ENCODE measurements at places on chromosomes 1 and 21. TPM values are rescaled to one million over a fixed set of nuclear protein-coding genes. Genes with fewer than 3 reads are reported as not detected.

GRCh38 chr1:214446772-214447556, 104.4 kb downstream of the PTPN14 start:
- DNase-seq, result peak; percentile 69

GRCh38 chr1:84668185-84668584, 22.1 kb downstream of the SSX2IP start:
- no peak for DNase-seq

DNA sequence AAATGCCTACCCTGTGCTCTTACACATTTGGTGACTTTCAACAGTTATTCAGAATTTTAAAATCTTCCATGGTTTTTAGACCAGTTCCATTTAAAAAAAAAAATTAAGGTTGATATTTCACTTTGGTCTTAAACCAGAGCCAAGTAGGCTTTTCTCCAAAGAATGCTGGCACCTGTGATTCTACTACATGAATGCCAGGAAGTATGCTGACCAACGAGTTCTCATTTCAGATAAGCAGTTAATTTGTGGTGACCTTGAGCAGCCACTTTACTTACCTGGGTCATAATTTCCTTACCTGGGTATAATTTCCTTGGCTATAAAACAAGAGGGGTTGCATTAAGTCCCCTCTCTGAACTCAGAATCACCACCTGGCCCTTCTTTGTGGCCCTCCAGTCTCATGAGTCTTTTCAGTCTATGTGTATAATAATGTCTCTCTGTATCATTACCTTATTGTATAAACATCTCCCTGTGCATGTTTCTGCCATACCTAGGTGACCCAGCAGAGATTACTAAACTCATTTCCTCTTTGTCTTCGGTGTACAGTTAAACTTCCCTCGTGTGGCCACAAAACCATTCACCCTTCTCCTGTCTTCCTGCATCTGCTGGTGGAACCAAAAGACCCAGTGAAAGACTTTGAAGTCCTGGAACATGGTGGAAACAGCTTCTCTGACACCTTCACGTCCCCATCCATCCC, 139.1 kb upstream of the DPT start:
- no peak for DNase-seq

DNA sequence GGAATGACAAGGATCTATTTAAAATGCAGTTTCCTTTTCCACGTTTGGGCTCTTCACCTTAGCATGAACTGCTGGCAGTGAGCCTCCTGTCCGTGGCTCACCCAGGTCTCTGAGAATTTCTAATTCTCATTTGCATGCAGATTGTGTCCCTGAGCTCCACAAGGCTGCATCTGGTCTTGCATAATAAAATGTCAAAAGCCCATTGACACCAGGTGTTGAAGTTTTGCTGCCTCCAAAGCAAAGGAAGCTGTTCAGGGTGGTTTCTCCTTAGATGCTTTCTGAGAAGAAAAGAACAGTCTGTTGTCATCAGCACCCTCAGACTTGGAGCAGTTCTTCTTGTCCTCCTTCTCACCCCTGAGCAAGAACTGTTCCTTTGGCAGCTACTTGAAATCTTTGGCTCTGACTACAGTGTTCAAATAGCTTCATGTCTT, 433.1 kb upstream of the KAZN start:
- no peak for DNase-seq

GRCh38 chr1:203069030-203069747, 16.6 kb downstream of the MYOG start:
- DNase-seq, result no peak

- no peak for DNase-seq
Measured at GRCh38 chr1:230332575-230333066, 93.5 kb downstream of the PGBD5 start.

DNA sequence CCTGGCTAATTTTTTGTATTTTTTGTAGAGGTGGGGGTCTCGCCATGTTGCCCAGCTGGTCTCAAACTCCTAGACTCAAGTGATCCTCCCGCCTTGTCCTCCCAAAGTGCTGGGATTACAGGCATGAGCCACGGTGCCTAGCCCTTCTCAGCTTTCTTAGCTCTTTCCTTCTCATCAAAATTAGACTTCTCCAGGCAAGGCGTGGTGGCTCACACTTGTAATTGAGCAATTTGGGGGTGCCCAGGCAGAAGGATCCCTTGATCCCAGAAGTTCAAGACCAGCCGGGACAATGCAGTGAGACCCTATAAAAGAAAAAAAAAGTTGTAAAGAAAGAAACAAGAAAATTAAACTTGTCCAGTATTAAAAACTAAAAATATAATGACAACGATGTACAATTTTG, 112.6 kb upstream of the ERRFI1 start:
- DNase-seq, result no peak

GRCh38 chr1:174875306-174875705, 124.4 kb upstream of the CACYBP start:
- peak; percentile 41 for DNase-seq

DNA sequence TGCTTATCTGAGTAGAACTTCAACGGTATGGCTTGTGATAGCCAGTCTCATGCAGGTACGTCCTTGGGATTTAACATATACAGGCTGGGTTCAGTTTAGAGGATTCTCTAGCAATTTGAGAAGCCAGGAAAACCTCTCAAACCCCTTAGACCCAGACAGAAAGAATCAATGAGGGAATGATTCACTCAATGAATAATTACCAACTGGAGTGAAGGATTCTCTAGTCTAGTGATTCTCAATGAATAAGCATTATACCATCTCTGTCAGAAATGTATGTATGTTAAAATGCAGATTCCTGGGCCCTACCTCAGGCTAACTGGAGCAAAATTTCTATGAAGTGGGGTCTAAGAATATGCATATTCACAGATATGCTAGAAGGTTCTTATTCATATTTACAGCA, 54.5 kb upstream of the APP start:
- no peak for DNase-seq

- DNase-seq, result no peak
Measured at GRCh38 chr1:39637361-39637760, 2.1 kb downstream of the HEYL start.

DNA sequence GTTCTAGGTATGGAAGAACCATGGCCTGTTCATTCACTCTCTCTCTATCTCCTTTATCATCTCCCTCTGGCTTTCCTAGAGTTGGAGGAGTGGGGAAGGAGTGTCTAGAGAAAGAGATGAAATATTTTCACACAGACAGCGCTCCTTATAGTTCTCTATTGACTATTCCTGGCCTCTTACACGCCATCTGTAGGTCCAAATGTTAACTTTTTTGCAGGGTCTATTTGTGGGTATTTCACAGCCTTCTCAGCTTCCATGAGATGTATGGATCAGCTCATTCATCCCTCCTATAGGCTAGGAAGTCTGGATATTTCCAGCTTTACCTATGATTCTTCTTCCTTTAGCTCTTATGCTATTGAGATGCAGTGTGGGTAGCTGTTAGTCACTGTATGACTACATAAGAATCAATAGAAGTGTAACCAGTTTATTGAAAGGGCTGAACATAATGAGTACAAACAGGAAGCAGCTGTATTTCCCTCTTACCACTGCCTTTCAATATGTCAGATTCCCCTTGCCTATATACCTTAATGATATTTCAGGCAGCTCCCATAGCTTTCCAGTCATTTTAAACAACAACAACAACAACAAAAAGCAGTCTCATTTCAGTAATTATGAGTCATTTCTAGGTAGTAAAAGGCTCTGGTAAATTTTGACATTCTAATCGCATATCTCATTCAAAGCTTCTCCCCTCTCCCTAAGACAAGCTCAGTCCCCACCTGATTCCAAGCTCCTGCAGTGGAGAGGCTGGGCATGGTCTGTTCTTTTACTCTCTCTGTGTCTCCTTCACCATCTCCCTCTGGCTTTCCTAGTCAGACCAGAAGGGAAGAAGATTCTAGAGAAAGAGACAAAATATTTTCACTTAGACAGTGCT, 149.5 kb downstream of the TTLL7 start:
- DNase-seq, result no peak

- DNase-seq, result no peak
Measured at GRCh38 chr1:209853676-209854075, 25.9 kb downstream of the UTP25 start.

DNA sequence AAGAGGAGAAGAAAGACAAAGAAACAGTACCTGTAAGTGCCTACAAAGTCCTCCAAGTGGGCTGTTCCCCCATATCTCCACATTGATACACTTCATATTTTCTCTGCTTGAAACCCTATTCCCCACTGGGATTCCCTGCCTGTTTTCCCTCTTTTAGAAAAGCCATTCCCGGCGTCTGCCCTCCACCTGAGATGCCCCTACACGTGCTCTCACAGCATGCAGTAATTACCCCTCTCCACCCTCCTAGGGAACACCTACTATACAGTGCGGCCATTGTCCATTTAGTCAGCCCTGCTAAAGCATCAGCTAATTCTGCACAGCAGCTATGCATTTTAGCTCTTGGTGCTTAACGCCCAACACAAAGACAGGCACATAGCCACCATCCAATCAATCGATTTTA, 135.7 kb upstream of the TIAM1 start:
- no peak for DNase-seq

DNA sequence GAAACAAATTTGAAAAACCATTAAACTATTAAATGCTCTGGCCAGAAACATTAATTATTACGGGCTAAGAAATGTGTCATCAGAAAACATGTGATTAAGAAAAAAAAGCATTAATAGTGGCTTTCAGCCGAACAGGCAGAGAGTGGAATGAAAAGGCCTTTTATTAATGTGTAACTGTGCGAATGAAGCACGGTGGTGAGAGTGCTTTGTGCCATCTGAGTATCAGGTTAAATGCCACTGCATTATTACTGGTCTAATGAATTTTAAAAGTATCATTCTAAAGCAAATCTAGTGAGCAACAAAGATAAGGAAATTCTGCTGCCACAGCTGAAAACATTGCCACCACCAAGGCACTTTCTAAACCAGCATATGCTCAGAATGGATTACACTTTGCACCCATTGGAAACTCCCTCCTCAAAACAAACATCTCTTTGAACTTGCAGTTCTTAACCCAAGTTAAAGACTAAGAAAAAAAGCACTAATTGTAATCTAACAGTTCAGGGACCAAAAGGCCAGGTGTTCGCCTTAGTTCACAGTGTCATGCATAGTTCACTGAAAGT, 30.0 kb upstream of the SSX2IP start:
- DNase-seq, result no peak

DNA sequence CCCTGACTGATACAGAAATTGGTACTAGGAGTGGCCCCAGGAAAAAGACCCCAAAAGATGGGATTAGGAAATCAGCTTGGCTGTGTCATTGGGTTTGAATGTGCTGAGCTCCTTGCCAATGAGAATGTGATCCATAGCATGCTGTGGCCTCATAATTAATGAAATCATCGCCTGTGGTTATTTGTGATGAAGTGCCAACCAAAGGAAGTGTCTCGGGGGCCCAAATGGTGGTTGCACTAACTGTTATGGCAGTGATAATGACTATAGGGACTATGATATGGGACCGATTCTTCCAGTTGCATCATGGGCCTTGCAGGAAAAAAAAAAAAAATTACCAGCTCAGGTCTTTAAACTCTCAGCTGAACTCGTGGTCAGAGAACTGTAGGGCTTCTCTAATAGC, 15.4 kb upstream of the ZDHHC18 start:
- DNase-seq, result no peak

- DNase-seq, result no peak
Measured at GRCh38 chr1:17066361-17067068, 12.7 kb upstream of the SDHB start.

DNA sequence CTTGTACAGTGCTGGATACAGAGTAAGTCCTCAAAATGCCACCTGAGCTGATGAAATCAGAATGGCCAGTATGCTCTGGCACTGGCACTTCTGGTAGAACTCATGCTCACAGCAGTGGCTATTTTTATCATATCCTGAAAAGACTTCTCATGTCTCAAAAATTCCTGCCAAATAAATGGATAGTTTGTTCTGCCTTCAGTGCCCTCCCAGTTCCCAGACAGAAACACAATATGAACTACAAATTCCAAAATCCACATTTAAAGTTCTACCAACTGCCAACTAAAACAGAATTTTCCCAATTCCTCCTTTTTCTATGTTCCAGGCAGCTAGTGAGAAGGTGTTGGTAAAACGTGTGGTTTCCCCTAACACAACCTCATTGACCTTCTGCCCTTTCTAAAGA, 51.4 kb upstream of the RGS1 start:
- DNase-seq, result no peak

Gene SYCP1
- total RNA-seq, result 0.34 TPM

Gene HRNR
- not detected for total RNA-seq

Gene LCE3D
- total RNA-seq, result not detected

Gene TRAF3IP3
- total RNA-seq, result 0.71 TPM

Gene CERS2
- total RNA-seq, result 200 TPM

Gene PIAS3
- total RNA-seq, result 52.4 TPM
